NAMALWA (cell line): ENCODE measurements at places on chromosomes 3 and 15.
A peak's percentile ranks its signal among the peaks of the same experiment; 100 is the strongest.

DNA sequence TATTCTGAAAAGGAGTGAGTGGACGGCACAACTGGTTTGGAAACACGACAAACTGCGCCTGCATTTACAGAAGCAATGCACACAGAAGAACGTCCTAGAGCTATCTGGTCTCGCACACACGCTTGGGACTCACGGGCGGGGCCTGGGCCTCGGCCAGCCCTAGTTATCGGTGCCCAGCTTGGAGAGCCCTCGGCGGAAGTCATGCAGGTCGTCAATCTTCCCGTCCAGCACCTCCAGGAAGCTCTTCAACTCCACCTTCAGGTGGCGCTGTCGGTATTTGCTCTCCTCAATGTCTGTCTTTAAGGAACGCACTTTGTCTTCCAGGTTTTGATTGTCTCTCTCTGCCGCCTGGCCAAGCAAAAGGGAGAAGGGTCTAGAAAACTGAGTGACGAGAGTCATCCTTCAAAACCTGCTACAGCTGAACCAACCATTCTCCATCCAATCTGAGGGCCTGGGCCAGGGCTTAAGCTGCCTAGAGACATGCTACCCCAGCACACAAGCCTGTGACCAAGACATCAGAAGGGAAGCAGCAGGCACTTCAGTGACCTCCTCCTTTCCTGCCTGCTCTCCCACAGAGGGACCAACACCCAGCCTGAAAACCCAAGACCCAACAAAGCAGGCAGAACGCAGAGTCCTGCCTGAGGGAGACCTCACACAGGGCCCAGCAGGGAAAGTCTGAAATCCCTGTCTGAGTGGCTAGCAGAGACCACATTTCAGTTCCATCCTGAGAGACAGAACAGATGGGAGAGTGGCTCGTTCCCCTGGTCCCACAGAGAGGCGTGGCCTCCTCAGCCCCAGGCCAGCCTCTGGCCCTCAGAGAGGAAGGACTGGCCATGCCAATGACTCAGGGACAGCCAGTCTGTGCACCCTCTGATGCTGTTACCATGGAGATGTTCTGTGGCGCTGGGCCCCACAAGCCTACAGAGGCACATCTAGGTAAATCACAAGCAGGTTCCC, 40.4 kb downstream of the WHAMM start:
- DNase-seq, result peak; percentile 85

DNA sequence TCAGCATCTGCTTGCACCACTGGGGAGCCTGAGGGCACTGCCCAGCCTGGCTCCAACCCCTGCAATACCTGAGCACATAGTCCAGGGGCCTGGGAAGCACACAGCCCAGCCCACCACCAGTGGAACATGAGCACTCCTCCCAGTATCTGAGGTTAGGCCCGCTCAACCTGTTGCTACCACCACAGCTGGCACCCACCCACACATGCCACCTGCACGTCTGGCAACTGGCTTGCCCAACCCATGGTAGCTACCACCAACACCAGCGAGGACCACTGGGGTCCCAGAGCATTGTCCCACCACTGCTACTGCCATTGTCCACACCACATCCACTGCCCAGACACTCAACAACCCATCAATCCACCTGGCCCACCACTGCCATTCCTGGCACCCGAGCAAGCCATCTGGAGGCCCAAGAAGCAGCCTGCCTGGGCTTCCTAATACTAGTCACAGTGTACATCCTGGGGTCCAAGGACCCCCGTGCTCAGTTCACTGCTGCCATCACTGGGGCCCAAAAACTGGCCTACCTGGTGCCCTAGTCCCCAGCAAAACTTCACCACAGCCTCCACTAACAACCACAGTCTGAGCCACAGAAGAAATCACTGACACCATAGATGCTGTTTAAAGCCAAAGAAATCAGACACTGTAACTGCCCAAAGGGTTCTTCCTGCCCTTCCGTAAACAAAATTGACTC, 62.1 kb upstream of the TBC1D23 start:
- DNase-seq, result no peak

GRCh38 chr3:41701191-41701698, 260.7 kb downstream of the ULK4 start:
- DNase-seq, result no peak

- no peak for DNase-seq
Observed at GRCh38 chr15:64112073-64112772, 16.4 kb downstream of the SNX1 start.

DNA sequence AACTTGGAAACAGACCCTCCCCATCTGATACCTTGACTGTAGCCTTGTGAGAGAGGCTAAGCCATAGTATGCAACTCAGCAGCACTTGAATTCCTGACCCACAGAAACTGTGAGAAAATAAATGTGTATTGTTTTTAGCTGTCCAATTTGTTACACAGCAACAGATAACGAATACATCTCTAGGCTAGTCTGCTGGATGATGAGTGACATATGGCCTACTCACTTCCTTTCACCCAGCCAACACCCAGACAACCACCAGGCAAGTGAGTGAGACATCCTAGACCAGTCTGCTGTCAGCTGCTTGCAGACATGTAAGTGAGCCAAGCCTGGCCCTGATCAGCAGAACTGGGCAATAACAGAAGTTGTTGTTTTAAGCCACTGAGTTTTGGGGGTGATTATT, 19.2 kb upstream of the SMAD6 start:
- DNase-seq, result no peak

GRCh38 chr15:50797926-50798325, 32.4 kb upstream of the SPPL2A start:
- no peak for DNase-seq

DNA sequence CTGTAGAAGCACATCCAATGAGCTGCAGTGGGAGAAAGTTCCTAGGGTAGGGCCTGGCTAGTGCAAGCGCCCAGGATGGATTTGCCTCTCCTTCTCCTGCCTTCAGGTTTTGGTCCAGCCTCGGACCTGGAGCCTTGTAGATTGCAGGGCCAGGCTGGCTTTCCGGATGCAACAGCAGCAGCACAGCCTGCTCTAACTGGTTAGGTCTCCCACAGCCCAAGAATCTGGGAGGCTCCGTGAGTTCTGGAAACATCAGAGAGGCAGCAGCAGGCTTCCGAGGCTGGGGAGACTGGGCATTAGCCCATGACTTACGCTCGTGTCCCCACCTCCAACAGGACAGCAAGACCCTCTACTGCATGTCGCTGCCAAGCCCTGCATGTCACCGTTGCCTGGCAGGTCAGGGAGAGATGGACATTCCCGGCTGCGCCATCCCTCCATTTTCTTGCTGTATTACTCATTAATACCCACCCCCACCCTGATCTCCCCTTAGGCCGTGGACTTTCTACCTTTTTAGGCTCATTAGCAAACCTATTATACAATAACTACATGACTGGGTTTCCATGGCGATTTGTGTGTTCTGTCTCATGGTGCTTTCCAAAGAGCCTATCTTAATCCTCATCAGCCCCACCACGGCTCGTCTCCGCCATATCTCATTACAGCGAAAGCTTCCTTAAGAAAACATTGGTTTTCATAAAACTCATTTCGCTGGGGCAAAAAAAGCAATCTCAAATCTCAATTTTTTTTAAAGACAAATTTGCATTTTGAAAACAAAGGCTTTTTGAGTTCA, 40.9 kb upstream of the RGMA start:
- DNase-seq, result no peak

DNA sequence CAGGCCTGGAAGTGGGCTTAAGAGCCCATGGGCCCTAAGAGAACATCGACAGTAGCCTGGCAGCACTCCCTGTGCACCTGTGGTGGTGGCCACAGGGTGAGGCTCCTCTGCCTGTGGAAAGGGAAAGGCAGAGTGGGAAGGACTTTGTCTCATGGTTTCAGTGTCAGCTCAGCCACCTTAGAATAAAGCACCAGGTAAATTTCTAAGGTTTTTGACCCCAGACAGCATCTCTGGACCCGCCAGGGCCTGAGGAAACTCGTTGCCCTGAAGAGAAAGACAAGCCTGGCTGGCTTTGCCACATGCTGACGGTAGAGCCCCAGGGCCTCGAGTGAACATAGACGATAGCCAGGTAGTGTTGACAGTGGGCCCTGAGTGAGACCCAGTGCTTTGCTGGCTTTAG, 22.1 kb downstream of the GOLGA6A start:
- no peak for DNase-seq

GRCh38 chr3:29525254-29525881, 244.5 kb downstream of the RBMS3 start:
- DNase-seq, result no peak

- DNase-seq, result no peak
Observed at GRCh38 chr3:160567774-160568173, 2.4 kb upstream of the KPNA4 start.

DNA sequence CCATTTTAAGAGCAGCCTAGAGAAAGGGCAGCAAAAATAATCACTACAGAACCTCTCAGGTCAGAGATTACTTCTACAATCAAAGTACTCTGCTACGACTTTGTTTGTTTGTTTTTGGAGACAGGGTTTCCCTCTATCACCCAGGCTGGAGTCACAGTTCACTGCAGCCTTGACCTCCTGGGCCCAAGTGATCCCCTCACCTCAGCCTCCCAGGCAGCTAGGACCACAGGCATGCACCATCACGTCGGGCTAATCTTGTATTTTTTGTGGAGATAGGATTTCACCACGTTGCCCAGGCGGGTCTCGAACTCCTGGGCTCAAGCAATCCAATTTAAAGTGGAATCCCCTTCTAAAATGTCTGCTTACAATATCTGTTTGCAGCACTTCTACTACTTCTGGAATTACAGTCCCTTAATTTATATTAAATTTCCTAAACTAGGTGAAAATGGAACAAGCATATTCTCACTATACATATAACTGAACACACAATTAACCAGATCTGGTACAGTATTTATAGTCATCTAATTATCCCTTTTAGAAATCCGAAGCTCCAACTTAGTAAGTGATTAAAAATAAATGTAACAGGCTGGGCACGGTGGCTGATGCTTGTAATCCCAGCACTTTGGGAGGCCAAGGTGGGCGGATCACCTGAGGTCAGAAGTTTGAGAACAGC, 4.4 kb downstream of the UACA start:
- DNase-seq, result no peak

GRCh38 chr15:101175401-101175800, 76.4 kb downstream of the CHSY1 start:
- no peak for DNase-seq

DNA sequence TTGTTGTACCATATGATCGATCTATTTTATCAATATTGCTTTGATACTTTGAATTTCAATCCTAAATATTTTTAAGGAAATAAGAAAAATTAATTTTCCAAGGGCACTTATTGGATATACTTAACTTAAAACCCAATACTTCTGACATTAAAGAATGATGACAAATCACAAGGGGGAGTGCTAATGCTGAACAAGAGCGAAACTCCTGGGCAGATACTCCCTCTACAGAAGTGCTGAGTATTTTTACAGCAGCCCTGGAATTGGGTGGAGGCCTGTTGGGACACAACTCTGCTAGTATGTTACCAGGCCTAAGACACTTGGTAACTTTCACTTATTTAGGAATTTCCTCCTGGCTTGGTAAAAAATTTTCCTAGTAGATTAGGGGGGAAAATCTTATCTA, 46.2 kb downstream of the DENND6A start:
- no peak for DNase-seq

DNA sequence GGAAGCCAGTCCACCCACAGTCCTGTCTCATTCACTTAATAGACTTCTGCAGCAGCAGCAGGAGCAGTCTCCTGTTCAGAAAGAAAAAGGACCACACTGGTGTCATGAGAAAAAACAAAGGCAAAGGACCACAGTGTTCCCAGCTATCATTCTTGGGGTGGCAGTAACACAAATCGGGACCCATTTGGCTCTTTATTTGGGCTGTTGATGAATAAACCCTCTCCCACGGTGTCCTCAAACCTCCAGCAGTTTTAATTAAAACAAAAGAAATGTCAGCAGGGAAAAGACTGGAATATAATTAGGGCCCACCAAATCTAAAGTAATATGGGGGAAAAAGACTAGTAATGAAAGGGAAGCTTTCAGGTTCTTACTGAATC, 210.5 kb upstream of the SLC2A2 start:
- DNase-seq, result no peak

DNA sequence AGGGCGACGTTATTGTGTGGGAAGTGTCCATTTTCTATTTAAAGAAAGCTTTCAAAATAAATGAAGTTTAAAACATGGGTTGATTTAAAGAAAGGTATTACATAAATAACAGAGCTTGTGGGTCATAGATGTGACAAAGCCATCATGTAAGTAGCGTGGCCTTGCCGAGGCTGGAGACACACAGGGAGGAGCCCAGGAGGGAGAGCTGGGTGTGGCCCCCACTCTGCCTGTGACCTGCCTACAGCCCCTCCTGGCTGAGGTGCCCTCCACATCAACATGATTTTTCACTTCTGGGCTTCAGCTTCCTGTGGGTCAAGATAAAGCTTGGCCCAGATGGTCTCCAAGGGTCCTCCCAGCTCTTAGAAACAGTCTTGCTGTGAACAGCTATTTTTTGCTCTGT, 12.5 kb upstream of the MGLL start:
- DNase-seq, result no peak

- no peak for DNase-seq
Observed at GRCh38 chr15:49423021-49423420, at the start of gene FGF7. Gene FGF7 (plus strand): TSS chr15:49423242. CDS start chr15:49424298, 1,056 bp downstream.

DNA sequence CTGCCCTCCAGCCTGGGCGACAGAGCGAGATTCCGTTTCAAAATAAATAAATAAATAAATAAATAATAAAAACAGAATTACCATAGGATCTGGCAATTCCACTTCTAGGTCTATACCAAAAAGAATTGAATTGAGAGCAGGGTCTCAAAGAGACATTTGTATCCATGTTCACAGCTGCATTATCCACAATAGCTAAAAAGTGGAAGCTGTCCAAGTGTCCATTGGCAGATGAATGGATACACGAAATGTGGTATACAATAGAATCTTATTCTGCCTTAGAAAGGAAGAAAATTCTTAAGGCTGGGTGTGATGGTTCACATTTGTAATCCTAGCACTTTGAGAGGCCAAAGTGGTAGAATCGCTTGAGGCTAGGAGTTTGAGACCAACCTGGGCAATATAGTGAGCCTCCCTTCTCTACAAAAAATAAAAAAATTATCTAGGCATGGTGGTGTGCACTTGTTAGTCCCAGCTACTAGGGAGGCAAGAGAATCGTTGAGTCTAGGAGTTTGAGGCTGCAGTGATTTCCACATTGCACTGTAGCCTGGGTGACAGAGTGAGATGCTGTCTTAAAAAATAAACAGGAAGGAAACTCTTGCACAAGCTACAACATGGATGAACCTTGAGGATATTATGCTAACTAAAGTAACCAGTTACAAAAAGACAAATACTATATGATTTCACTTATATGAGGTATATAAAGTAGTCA, 24.2 kb downstream of the PFKFB4 start:
- no peak for DNase-seq

DNA sequence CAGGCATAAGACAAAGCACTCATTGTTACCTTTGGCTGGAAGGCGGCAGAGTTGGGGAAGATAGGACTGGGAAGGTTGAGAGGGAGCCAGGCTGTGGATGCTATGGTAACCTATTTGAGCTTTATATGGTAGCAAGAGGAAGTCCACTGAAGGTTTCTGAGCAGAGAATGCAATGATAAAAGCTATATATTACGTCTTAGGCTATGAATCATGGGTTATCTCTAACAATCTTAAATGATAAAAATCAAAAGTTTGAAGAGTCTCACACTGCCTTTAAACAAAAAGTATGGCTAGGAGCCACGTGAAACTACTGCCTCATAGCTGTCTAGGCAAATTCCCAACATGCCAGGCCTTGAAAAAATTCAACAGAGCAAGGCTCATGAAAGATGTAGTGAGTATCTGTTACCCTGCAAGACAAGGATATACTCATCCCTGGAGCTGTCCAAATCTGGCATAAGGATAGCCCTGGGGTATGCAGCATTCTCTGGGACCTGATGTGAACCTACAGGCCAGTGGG, 4.1 kb downstream of the P3H2 start:
- no peak for DNase-seq

- DNase-seq, result no peak
Observed at GRCh38 chr3:127747751-127748521, 74.4 kb downstream of the MGLL start.

- no peak for DNase-seq
Observed at GRCh38 chr3:158167737-158168557, 58.1 kb downstream of the RSRC1 start.
